Activated CD8-positive, alpha-beta memory T cell treated with anti-CD3 and anti-CD28 coated beads, Interleukin-2, amount 50 U/mL, for 4 hours (primary cell): ENCODE measurements at places on chromosomes 16 and 17.

- no peak for DNase-seq
These were observed 6.6 kb downstream of the UBALD1 start for GRCh38 chr16:4607841-4608703.

DNA sequence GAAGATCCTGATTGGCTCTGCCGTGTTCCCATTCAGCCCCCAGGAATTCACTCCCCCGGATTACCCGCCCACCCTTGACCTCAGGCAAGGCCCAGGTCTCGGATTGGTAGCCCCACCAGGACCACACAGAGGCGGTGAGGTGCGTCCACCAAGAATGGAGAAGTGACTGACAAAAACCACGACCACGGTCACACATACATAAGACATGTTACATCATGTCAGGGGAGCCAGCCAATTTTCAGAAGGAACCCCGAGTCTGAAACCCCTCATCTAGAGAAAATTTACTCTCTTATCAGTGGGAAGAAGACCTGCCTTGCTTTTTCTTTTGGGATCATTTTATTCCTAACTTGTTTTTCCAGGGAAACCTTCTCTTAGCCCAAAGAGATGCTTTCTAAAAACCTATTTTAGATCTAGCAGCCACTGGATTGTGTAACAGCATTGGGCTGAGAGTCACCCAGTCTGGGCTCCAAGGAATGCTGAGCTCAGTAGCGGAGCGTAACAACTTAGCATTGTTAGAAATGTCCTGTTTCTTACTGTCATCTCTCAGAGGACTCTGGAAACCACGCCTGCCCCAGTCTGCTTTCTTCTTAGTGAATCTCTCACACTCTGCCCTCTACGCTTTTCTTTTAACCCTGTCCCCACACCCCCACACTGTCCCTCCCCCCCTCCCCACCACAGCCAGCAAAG lies 164.1 kb downstream of the CMIP start:
- DNase-seq, result no peak

DNA sequence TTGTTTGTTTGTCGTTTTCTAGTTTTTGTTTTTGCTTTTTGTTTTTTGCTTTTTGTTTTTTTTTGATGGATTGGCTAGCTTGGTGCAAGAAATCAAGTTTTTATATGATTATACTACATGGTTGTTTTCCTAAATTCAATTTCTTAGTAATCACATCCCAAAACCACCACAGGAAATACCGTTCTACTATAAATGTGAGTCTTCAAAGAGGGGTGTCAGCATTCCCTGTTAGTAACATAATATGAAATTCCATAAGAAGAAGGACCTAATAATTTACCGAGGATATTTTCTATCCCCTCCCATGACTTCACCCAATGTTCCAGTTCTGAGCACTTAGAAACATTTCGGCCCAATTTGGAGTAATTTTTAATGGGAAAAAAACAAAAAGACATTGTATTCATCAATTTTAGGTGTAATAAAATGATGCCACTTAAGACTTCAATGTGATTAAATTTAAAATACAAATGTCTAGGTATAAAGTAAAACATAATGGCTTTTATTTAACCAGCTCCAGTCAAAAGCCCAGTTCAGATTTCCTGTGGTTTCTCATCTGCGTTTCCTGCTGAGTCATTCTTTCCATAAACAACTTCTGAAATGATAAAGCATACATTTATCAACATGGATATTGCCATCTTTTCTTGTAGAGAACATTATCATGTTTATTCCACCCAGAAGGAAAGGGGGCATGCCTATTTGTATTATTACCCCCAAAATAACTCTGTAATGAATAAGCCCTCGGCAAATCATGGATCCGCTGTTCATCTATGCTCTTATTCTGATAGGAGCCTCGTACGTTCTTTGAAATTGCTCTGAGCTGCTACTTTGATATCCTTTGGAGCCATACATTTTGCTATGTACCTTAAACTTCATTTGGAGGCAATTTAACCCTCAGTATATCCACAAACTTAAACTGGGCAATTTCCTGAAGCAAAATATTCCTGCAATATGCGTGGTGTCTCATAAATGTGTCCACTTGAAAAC lies 28.1 kb downstream of the HSBP1 start:
- no peak for DNase-seq

- no peak for DNase-seq
These were observed 6.9 kb downstream of the MT1X start for GRCh38 chr16:56689171-56689570.

DNA sequence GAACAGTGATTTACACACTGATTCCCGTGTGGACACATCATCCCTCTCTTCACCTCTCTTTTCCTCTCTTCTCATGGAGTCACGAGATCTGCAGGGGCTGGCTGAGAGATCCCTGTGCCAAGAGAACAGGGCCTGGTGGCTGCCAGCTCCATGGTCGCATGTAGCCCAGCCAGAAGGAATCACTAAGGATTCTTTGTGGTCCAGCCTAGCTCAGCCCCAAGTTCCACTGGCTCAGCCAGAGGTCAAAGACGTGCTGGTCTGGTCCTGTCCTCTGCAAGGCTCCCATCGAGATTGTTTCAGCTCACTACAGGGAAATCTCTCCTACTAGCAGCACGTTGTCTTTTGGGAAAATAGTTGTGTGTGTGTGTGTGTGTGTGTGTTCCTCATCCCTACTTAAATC lies 66.4 kb downstream of the NDEL1 start:
- DNase-seq, result no peak
